ENCODE measurements at places on chromosomes 6 and 20. TPM values are rescaled to one million over a fixed set of nuclear protein-coding genes. Genes with fewer than 3 reads are reported as not detected.

Gene RBPJL
- total RNA-seq: not detected

Gene TMEM74B
- 18.4 TPM for total RNA-seq

Gene CRISP3
- total RNA-seq: not detected

Gene SDC4
- total RNA-seq: 167 TPM

Gene TRIM15
- total RNA-seq: not detected

Gene PKIB
- 28.0 TPM for total RNA-seq

Gene PRND
- total RNA-seq: not detected

Gene PCSK2
- not detected for total RNA-seq

Gene MYL9
- 12.0 TPM for total RNA-seq

Gene NOX3
- total RNA-seq: not detected

Gene SYCP2L
- total RNA-seq: 2.4 TPM

Gene SLC22A16
- total RNA-seq: not detected

Gene PRIM2
- 26.1 TPM for total RNA-seq

Gene DDX43
- not detected for total RNA-seq

Gene SSTR4
- total RNA-seq: not detected

Gene NTSR1
- 10.6 TPM for total RNA-seq

- DNase-seq: no peak
Measured at GRCh38 chr6:117290173-117290846, 25.0 kb downstream of the VGLL2 start.

GRCh38 chr6:158358450-158359077 lies 46.3 kb downstream of the TULP4 start:
- DNase-seq: no peak

DNA sequence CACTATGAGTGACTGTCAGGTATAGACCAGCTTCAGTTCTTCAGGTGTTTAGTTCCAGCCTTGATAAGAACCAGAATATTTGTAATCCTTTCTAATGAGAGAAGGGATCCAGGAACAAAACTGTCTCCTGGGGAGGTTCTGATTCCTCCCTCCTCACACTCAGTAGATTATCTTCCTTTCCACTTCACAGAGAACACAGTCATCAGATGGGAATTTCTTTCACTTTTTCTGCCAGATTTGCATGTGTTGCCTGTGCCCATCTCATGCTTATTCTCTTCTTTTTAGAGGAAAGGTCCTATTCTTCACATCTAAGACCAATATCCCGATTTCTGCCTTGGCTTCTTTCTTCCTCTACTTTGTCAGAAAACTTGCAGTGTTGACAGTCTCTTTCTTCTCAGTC lies 50.8 kb downstream of the CD109 start:
- no peak for DNase-seq

DNA sequence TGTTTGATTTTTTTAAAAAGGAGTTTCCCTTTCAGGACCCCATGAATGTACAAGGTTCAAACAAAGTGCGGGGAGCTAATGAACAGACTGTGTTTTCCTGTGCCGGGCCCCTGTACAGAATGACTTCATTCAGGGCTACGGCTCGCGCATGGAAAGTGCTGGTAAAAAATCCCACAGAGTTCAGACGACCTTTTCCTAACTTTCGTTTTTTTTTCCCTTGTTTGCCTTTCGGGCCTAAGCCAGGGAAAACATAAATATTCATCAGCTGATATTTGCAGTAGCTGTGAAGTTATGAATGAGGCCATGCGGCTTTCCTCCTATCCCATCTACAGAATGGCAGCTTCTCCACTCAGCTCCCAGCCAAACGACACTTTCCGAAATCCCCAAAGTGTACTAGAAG lies 74.0 kb downstream of the HAO1 start:
- DNase-seq: no peak

DNA sequence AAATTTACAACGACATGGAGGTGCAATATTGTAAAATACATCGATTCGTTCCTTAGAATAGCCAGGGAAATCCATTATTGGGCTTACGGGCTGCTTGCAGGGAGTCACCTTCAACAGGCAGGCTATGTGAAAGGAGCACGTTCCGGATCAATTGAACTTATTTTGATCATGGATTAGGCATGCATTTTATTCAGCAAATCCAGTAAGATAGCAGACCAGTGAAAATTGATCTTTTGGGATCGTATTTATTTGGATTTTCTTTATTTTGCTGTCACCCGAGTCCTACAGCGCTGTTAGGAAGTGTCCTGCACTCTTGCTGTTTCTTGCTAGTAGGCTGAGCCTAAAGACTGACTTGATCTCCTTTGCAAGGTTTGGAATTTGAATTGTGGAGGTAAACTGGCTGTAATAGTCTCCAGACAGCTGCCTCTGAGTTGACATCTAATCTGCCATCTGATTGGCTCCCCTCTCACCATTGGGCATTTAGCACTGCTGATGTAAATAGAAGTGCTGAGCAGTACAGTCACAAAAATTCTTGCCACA lies 3.0 kb downstream of the ARID1B start:
- DNase-seq: peak; percentile 84

GRCh38 chr20:18665135-18665534 lies 77.3 kb downstream of the DTD1 start:
- DNase-seq: no peak

- DNase-seq: no peak
Measured at GRCh38 chr6:42966571-42966970, 6.0 kb downstream of the GNMT start.

GRCh38 chr20:35284992-35285805 lies 627 bp upstream of the EIF6 start:
- no peak for DNase-seq

GRCh38 chr6:82030301-82030700 lies 217.2 kb downstream of the IBTK start:
- no peak for DNase-seq

DNA sequence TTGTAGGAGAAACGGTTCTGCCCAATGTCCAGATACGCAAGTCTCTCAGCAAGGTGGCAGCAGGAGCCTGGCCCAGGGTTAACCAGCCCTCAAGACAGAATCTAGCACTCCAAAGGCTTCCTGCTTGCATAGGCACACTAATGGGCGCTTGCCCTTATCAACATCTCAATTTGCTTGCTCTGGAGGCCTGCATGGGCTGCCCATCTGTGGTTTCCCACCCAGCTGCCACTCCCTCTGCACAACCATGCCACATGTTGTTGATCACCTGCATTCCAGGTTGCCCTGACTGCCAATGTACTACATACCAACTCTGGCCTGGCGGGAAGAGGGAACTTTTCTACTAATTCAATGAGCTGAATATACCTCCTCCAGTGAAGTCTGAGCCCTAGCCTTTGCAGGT lies 74.6 kb downstream of the ATG5 start:
- DNase-seq: no peak

DNA sequence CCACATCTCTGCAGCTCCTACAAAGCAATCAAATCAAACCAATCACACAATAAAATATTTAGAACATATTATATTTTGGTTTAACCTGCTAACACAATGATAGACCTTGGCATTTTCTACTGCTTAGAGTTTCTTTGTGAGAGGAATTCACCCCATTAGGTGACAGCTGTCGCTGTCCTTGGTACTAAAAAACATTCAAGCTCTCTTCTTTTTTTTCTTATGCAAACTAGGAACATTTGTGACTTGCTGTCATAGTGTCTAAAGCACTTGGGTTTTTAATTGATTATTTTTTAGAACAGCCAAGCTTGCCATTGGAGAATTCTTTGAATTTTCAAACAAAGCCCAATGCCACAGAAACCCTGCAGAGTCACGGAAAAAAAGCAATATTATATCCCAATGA lies 46.4 kb downstream of the CNR1 start:
- DNase-seq: no peak

GRCh38 chr6:43929511-43929910 lies 159.5 kb downstream of the VEGFA start:
- DNase-seq: no peak

DNA sequence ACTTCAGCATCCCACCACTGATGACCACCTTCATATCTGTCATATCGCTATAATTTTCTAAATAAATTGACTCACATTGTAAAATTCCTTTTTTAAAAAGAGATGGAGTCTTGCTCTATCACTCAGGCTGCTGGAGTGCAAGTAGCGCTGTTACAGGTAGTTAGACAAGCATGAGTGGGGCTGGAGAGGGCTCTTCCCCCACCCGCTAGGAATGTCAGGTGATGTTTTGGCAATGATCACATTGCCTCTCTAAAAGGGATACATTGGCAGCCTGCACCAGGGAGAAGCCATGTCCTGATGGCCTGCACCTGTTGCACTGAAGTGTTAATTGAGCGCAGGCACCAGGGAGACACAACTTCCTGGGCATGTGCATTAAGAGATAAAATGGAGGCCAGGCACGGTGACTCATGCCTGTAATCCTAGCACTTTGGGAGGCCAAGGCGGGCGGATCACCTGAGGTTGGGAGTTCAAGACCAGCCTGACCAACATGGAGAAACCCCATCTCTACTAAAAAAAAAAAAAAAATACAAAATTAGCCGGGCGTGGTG lies 16.9 kb upstream of the SLC22A16 start:
- DNase-seq: no peak

DNA sequence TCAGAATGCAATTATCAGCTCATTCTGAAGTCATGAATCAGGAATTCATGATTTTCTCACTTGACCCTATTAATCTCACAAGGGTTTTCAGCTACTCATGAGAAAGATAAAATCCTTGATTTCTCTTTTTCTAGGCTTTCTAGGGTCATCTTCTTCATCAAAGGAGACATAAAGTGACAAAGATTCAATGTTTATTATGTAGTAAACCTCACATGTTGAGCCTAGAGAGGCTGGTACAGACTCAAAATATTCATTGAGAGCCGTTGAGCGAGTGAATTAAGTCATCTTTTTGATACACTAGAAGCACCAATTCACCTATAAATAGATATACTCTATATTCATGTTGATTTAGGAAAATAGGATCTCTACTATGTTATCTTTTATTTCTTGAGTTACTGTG lies 104.8 kb upstream of the TRAF3IP2 start:
- DNase-seq: no peak

DNA sequence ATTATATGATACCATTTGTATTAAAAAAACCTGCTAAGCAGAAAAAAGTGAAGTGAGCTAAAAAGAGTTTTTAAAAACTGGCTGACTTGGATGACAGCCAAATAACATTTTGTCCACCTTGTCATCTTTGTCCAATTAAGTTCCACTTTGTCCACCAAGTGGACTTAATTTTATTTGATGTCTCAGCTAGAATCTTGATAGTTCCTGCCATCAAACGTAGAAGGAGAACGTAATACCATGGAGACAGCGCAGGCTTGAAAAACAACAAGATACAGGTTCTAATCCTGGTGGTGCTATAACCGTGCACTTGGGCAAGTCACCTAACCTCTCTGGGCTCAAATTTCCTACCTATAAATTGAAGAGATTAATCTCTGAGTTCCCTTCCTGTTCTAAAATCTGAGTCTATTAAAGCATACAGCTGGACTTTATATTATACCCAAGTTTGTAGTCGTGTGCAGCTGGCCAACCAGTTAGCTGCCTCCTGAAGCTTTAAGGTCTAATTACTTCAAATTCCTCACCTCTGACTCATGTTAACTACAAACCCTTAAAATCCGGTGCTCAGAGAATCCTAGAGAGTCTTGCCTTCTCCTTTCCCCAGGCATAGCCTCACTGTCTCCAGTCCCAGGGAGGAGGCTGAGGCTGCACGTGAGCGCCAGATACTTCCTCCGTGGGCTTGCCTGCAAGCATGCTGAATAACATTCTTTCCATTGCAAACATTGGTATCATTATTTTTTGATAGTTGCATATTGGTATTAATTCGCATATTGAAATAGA lies 16.8 kb downstream of the TMEM244 start:
- peak; percentile 81 for DNase-seq

GRCh38 chr6:169763881-169764280 lies 12.5 kb downstream of the ERMARD start:
- no peak for DNase-seq

GRCh38 chr6:119445666-119446065 lies 96.1 kb upstream of the MAN1A1 start:
- DNase-seq: no peak

- no peak for DNase-seq
Measured at GRCh38 chr20:34108616-34109174, 3.3 kb downstream of the EIF2S2 start.

DNA sequence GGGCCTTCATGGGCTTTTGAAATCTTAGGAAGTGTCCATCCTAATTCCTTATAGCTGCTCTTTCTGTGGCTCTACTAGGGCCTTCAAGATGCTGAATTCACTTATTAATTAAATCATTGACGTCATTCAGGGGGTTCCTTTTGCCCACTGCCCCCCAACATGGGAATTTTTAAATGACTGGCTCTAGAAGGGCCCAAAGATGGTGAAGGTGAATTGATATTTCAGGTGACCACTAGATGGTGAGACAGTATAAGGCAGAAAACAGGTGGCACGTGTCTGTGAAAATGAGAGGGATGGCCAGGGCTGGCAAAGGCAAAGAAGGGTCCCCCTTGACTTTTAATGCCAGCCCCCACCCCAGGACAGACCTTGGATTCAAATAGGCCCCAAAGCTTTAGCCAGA lies 11.8 kb downstream of the GNAS start:
- DNase-seq: peak; percentile 53

DNA sequence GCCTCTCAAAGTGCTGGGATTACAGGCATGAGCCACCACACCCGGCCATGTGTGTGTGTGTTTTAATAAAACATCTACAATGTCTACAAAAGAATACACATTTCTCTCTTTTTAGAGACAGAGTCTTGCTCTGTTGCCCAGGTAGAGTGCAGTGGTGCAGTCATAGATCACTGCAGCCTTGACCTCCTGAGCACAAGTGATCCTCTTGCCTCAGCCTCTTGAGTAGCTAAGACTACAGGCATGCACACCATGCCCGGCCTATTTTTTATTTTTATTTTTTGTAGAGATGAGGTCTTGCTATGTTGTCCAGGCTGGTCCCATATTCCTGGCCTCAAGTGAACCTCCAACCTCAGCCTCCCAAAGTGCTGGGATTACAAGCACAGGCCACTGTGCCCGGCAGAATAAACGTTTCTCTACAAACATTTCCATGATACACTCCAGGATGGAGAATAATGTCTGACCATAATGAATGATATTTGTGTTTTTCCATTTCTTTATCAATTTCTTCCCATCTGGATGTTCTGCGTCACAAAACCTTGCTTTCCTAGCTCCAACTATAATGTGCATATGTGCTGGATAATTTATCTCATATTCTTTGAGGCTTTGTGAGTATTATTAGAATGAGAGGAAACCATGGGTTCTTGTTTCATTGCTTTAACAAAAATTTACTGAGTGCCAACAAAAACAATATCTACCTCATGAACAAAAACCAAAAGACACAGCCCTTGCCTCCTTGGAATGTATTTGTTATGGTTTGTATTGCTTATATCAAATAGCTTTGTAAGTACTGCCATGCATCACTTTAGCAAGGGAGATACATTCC lies 28.6 kb upstream of the CCN2 start:
- DNase-seq: peak; percentile 10

DNA sequence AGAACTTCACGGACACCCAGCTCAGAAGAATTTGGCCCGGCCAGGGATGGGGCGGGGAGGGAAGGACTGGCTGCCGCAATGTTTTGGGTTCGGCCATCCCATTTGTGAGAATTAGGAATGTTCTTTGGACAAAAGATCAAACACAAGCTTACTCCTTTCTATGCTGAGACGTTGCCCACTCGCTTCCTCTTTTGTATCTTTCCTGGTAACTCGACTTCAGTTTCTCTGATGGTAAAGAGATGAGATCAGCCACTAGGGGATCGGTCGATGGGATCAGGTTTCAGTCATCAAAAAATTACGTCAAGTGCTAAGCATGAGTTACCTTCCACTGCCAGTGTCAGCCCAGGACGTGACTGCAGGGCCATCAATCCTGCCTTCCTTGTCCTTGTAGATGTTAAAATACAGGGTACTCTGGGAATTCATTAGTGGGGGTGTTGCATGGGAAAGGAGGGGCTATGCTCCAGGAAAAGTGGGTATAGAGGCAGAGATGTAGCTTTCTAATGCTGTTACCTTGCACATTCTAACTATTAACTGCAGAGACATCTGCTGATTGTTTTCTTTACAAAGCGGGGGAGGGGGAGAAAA lies 190.2 kb downstream of the TSHZ2 start:
- peak; percentile 68 for DNase-seq

- DNase-seq: peak; percentile 73
Measured at GRCh38 chr6:144346719-144347447, 61.7 kb downstream of the UTRN start.

All from PC-3 (cell line).